Thoracic aorta (tissue), 2 donors: ENCODE measurements at places on chromosomes 1 and 21. TPM values are rescaled to one million over a fixed set of nuclear protein-coding genes. Genes with fewer than 3 reads are reported as not detected.

- DNase-seq: no peak
Observed at GRCh38 chr1:39850606-39851216, 32.6 kb downstream of the TRIT1 start.

DNA sequence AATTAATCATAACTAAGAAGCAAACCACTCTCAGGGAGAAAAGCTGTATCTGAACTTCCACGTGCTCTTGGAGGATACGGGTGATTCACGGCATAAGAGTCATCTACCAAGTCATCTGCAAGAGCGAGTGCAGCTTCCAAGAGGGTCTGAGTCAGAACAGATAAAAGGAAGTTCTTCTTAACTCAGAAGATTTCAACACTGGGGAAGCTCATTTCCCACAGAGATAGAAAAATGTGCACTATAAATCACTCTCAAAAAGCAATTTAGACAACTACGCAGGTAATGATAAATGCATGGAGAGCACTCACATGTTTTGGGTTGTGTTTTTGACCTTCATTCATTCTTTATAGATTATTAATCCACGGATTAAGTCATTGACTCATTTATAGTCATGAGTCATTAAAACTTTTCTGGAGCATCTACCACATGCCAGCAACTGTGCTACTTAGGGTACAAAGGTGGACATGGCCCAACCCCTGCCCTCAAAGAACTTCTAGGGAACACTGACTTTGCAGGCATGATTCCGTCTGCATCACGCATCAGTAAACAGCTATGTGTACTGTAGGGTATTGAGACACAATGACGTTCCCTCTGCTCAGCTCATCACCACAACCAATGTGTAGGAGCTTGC is 20.8 kb downstream of the KCNJ15 start:
- DNase-seq: no peak

DNA sequence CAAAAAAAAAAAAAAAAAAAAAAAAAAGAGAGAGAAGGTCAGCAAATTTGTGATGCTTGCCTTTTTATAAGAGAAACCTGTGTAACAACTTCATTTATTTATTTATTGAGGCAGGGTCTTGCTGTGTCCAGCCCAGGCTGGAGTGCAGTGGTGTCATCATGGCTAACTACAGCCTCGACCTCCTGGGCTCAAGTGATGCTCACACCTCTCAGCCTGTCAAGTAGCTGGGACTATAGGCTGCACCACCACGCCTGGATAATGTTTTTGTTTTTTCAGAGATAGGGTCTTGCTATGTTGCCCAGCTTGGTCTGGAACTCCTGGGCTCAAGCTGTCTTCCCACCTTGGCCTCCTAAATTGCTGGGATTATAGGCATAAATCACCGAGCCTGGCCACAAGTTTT is 42.4 kb downstream of the DHCR24 start:
- DNase-seq: no peak

GRCh38 chr1:89739844-89740216 is 81.0 kb upstream of the LRRC8D start:
- no peak for DNase-seq

DNA sequence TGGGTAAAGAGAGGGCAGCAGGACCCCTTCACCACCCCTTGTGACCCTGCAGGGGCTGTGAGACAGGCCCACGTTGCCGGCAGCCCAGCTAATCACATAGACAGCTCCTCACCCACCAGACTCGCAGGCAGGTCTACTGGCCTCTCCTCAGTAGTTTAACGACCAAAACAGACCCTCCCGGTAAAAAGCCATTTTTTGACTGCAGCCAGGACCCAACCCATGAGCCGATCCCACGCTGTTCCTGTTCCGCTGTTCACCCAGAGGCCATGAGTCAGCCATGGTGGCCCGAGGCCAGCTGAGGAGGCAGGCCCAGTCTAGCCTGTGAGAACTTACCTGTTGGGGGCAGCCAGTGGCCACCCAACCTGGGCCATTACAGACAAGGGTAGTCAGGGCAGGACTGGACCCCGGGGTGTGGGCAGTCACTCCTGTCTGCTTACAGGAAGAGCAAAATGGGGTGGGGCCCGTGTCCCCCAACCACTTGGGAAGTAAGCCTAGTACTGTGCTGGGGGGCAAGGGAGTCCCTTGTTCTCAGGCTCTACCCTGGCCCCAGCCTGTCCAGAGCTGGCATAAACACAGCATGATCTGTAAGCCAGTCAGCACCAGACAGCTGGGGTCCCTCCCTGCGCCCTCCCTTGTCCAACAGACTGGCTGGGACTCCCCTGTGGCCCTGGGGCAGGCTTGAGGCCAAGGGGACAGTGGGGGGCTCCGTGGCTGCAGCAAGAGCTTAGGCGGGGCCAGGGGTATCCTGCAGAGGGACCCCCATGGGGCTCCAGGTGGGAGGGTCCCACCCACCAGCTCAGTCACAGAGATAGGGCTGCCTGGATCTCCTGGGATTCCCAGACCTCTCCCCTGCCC is 61.9 kb downstream of the WNT9A start:
- DNase-seq: no peak

DNA sequence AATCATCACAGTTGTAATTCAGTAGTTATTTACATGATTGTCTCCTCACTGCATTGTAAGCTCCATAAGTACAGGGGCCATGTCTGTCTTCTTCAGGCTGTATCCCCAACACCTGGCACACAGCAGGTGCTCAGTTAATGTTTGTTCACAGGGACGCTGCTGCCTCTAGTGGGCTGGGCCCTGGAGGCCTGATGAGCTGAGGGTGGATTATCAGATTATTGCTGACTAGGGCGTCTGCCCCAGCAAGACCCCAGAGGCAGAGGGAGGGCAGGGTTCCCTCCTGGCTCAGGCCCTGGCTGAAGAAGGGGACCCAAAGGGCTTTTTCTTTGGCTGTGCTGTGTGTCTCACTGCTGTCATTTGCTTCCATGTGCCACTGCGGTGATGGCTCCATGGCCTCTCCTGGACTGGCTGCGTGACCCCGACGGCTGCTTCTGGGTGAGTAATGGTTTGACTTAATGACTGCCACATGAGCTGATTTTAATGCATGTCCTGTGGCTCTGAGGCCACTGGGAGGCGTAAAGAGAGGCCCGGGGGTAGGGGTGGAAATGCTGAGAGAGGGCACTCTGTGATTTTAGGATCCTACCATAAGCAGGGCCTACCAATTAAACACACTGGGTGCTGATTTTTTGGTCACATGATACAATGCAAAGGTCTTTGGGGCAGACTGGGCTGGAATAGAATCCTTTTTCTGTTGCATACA is 20.8 kb upstream of the EPB41 start:
- DNase-seq: no peak

DNA sequence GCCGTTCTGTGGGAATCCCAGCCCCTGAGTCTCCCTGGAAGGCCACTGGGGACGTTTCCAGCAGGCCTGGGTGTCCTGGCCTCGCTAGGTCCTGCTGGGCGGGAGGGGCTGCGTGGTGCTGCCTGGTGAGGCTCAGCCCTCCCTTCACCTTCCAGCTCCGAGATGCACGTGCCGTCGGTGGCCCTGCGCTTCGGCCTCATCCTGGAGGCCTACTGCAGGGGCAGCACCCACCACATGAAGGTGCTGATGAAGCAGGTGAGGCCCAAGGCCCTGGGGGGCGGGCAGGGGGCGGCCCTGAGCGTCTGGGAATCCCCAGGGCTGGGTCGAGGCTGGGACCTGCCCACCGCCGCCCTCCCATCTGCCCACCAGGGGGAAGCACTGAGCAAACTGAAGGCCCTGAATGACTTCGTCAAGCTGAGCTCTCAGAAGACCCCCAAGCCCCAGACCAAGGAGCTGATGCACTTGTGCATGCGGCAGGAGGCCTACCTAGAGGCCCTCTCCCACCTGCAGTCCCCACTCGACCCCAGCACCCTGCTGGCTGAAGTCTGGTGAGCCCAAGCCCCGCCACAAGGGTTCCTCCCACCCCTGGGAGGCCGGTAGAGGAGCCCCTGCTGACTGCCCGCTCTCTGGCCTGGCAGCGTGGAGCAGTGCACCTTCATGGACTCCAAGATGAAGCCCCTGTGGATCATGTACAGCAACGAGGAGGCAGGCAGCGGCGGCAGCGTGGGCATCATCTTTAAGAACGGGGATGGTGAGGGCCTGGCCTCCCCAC is 70.3 kb downstream of the PIK3CD start:
- no peak for DNase-seq

- no peak for DNase-seq
Observed at GRCh38 chr21:42002421-42002958, 7.7 kb downstream of the ZBTB21 start.

DNA sequence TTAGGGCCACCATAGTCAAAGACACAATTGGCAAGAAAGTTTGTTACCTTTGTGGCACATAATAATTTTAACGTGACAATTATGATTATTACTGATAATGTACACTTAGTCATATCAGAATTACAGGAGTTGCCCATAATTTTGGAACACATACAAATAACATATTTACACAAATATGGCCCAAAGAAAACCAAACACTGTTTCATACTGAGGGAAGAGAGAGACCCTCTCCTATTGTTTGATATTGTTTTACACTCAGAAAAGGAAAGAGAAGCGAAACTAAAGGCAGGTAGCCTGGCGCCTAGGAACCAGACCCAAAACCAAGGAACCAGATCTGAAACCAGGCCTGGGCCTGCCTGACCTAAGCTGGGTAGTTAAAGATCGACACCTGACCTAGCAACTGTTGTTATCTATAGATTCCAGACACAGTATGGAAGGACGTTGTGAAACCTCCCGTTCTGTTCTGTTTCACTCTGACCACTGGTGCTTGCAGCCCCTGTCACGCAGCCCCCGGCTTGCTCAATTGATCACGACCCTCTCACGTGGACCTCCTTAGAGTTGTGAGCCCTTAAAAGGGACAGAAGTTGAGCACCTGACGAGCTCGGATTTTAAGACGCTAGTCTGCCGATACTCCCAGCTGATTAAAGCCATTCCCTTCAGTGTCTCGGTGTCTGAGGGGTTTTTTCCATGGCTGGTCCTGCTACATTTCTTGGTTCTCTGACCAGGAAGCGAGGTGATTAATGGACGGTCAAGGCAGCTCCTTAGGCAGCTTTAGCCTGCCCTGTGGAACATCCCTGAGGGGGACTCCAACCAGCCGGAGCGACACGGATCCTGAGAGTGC is 27.9 kb downstream of the C1orf115 start:
- DNase-seq: no peak

GRCh38 chr1:203039609-203040512 is 13.6 kb downstream of the PPFIA4 start:
- no peak for DNase-seq

DNA sequence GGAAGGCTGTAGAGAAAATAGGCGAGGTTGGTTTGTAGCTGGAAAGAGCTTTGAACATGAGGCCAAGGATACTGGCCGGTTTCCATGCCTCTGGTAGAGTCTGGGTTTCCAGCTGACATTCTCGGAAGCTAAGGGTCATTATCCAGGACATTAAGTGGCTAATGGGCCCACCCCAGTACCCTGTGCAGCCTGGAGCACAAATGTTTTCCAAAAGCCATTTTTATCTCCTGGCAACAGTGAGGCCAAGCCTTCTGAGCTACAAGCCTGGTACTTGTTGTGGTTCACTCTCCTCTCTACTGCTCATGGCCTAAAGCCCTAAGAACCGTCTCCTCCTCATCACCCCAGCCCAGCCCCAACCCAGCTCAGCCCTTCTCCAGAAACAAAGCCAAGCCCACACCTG is 122.9 kb downstream of the DMRTA2 start:
- DNase-seq: no peak

GRCh38 chr1:166944186-166944967 is 31.0 kb downstream of the ILDR2 start:
- no peak for DNase-seq

- no peak for DNase-seq
Observed at GRCh38 chr1:246364415-246364941, 142.6 kb downstream of the SMYD3 start.

DNA sequence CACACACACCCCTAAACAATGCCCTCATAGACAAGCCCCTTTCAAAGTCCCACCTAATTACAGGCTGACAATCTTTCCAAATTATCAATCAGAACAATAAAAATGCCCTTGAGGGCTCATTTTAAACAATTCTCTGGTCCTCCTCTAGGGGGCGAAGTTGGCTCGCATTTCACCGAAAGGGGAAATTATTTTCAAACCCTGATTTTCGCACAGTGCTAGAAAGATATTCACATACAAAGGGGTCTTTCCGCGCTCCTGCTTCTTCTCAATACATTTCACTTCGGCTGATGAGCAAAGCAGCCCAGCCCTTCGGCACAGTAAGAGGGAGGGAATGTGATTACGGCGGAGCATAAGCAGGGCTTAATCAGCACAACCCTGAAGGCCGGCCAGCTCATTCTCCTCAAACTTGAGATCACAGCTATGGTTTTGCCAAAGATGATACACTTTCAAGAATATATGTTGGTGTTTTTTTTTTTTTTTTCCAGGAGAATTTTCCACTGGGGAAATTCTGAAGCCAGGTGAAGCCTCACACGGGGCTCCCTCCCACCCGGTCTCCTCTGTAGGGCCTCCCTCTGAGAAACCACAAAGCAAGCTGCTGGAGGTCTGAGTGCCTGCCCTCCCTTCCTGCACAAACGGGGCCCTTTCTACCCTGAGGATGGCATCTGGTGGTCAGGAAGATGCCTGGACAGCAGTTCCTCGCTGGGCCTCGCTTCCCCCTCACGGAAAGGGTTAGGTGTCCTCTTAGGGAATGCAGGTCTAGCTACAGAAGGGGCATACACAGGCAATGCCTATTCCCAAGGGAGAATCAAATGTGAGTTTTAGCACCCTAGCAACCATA is 66.9 kb downstream of the GNG12 start:
- DNase-seq: peak; percentile 51

DNA sequence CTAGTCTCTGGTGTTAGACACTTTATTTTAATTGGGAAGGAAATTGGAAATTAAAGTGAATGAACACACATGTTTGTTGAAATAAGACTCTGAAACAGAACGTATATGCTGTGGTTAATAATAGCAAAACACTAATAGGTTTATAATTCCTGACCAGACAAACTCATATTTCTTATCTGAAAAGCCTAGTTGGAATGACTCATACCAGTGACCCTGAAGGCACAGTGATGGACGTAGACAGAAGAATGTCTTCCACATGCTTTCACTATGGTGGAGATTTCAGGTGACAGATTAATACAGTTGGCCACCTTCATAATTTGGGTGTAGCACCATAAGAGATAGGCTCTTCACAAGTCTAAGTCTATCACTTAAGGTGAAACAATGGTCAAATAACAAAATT is 83.0 kb upstream of the COL11A1 start:
- DNase-seq: no peak

DNA sequence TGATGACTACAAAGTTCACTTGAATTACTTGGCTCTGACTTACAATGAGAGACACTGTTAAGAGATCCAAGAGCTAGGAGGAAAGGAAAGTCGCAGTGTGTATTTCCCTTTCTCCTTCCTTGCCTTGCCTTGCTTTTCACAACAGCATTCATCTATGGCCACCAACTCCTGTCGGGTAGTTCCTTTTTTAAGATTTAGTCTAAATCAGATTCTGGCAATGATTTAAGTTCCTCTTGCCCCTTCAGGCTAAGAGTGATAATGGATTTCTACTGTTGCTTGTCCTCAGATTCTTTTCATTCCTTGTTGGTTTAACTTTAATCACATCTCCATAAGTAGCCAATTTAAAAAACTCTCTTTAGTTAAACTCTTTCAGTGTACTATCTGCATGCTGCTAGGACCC is 91.9 kb downstream of the GTF2B start:
- no peak for DNase-seq

- no peak for DNase-seq
Observed at GRCh38 chr1:88979054-88979748, 13.2 kb downstream of the KYAT3 start.

Gene MROH7
- total RNA-seq: 20.4 TPM

Gene NPR1
- 279 TPM for total RNA-seq

Gene MAN1C1
- 26.0 TPM for total RNA-seq

Gene SPRR4
- total RNA-seq: not detected
